ENCODE measurements at places on chromosomes 5 and 9.

GRCh38 chr9:98870782-98871557 lies 63.5 kb downstream of the GALNT12 start:
- no peak for DNase-seq

GRCh38 chr5:94017579-94017978 lies 276.2 kb upstream of the POU5F2 start:
- DNase-seq: no peak

DNA sequence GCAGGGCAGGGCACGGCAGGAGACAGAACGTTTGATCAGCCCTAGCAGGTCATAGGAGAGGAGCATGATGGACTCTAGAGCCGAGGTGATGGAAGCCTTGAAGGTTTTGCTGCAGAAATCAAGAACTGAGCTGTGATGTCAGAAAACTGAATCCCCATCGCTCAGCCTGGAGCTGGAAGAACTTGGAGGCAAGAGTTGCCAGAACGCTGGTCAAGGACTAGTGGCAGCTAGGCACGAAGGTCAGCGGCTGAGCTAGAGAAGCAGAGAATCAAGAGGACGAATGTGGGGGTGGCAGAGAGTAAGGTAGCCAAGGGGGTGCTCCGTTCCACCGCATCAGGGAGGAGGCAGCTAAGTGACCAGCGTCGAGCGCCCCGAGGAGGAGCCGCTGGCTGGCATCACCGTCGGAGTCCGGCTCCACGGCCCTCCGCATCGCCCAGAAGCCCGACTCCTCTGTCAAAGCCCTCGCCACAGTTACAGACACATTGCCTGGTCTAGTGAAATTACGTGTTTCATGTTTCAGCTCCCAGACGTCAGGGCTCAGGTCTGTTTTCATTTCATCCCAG lies 1.2 kb upstream of the GALNT10 start:
- DNase-seq: no peak

GRCh38 chr9:136385015-136385414 lies 11.5 kb upstream of the CARD9 start:
- DNase-seq: no peak

GRCh38 chr5:121937762-121938161 lies 24.0 kb upstream of the SRFBP1 start:
- peak; percentile 32 for DNase-seq

GRCh38 chr5:141507387-141508091 lies 18.7 kb downstream of the PCDHGC5 start:
- DNase-seq: peak; percentile 69

DNA sequence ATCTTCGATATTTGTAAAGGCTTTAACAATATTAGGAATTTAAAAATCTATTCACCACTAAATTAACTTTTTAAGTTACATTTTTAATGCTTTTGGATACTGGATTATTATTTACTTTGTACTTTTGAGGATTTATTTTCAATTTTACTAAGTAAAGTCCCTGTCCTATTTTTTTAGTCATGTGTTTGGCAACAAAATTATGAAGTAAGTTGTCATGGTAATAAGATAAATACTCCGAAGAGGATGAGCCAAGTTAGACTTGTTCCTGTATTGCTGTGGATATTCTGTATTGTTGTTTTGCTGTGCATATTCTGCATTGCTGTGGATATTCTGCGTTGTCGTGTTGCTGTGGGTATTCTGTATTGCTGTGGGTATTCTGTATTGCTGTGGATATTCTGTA lies 210.1 kb downstream of the MTRR start:
- no peak for DNase-seq

DNA sequence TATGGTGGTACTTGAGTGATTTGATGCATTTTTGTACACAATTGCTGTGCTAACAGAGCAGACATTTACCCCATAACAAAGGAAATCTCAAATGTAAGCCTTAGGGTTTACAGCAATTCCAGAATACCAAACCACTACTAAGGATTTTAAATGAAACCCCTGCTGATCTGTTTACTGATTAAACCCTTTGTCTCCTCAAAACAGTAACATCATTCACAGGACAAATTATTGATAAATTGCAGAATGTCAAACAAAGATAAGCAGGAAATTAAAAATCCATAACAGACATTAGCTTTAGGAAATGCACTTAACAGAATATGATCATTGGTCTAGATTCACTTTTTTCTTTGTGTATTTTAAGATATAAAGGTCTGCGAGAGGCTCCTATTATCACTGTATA lies 1016.4 kb upstream of the DMAC1 start:
- DNase-seq: no peak

- DNase-seq: no peak
Measured at GRCh38 chr9:101671567-101671966, 66.9 kb downstream of the GRIN3A start.

GRCh38 chr5:154972476-154973080 lies 31.7 kb downstream of the MRPL22 start:
- peak; percentile 4 for DNase-seq

DNA sequence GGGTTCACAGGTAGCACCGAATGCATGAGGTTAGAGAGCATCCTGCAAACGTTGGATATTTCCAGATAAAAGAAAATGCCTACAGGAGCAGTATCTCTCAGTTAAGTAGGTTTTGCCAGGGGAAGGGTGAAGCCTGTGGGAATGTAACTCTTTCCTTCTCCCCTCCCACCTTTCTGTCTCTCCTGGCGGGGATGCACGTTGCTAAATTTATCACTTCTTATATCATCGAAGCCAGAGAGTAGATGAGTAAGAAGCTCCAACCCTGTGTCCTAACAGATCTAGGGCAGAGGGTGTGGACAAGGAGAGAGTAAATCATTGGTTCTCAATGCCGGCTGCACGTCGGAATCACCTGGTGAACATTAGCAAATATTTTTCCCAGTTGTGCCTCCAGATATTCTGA lies 457.5 kb downstream of the ENC1 start:
- no peak for DNase-seq

DNA sequence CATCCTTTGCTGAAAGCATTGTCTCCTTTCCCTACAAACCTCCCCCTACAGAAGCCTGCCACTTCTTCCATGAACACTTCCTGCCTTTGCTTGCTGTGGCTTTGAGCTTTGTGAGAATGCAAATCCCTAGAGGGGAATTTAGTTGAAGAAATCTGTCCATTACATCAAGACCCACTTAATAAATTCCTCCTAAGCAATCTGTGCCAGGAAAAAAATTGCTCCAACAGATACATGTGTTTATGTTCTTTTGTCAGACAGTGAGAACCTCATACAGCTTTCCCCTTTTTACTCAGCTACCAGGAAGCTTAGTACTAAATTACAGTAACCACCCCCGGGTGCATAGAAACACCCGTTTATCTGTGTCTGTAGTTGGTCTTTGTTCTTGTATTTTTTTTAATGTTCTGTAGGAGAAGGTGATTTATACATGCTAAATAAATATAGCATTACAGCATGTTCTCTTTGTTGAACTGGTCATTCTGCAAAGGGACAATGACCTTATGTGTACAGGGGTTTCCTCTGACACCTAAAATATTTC lies 43.9 kb downstream of the SH3TC2 start:
- peak; percentile 95 for DNase-seq

- no peak for DNase-seq
Measured at GRCh38 chr9:127013597-127013996, 99.0 kb downstream of the RALGPS1 start.

GRCh38 chr5:93911609-93912008 lies 170.2 kb upstream of the POU5F2 start:
- DNase-seq: no peak

DNA sequence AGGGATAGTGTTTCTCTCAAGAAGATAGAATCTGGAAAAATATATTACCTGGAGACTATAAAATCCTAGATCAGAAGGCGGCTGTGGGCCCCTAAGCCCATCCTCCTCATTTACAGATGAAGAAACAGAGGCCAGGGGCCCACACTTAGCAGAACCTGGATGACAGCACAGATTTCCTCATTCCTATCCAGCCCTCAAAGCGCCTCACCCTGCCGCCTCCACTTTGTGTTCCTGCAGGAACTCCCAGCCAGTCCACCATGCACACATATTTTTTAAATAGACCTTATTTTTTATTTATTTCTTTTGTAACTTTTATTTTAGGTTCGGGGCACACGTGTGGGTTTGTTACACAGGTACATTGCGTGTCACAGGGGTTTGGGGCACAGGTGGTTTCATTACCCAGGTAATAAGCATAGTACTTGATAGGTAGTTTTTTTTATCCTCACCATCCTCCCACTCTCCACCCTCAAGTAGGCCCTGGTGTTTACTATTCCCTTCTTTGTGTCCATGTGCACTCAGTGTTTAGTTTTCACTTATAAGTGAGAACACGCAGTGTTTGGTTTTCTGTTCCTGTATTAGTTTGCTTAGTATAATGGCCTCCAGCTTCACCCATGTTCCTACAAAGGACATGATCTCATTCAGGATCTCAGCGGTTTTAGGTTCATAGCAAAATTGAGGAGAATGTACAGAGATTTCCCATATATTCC lies 85.5 kb upstream of the MAP1B start:
- no peak for DNase-seq

GRCh38 chr9:129341171-129341986 lies 163.3 kb upstream of the IER5L start:
- no peak for DNase-seq

- no peak for DNase-seq
Measured at GRCh38 chr5:83714810-83715209, 5.8 kb downstream of the HAPLN1 start.

DNA sequence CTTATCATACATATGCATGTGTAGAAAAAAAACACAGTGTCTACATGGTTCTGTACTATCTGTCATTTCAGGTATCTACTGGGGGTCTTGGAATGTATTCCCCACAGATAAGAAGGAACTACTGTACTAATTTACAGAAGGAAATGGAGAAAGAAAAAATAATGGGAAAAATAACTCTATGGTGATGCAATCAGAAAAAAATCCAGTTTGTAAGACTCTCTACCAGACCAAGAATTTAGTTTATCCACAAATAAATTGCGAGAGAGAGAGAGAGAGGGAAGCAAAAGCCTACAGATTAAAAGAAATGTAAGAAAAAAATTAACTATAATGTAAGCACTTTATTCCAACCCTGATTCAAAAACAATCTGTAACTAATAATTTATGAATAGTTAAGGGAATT lies 708.6 kb upstream of the ZNF608 start:
- DNase-seq: peak; percentile 18

DNA sequence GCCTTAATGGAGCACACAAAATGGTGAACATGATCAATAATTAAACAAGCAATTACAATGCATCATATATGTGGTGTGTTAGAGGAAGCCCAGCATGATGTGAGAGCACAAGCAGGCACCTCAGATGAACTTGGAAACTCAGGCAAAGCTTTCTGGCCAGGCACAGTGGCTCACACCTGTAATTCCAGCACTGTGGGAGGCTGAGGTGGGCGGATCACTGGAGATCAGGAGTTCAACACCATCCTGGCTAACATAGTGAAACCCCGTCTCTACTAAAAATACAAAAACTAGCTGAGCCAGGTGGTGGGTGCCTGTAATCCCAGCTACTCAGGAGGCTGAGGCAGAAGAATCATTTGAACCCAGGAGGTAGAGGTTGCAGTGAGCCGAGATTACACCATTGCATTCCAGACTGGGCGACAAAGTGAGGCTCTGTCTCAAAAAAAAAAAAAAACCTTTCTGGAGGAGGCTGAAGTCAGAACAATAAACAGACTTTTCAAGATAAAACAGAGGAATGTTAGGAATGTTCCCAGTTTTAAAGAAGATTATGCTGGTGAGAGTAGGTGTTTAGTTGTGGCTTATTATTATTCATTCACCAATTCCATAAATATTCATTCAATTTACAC lies 159.4 kb downstream of the CEMIP2 start:
- DNase-seq: no peak

- DNase-seq: no peak
Measured at GRCh38 chr5:93378073-93378472, 202.9 kb downstream of the NR2F1-AS1 start.

- DNase-seq: no peak
Measured at GRCh38 chr5:6194906-6195612, 183.3 kb downstream of the MED10 start.

GRCh38 chr5:159469496-159470372 lies 139.4 kb upstream of the IL12B start:
- no peak for DNase-seq

DNA sequence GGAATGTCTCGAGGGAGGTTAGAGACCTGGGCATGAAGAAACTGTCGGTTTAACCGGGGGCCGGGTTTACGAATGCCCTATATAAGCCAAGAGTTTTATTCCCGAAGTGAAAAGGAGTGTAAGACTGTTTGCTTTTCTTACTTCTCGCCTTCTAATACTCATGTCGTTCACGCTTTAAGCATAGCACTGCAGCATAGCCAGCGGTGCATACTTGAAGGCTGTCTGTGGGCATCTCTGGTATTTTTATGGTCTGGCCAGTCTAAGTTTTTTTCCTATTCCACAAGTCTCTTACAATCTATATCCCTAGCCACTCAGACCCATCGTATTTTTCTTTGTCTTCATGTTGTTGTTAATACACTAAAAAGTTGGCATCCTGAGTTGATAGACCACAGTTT lies 1.2 kb downstream of the UHRF2 start:
- DNase-seq: no peak

DNA sequence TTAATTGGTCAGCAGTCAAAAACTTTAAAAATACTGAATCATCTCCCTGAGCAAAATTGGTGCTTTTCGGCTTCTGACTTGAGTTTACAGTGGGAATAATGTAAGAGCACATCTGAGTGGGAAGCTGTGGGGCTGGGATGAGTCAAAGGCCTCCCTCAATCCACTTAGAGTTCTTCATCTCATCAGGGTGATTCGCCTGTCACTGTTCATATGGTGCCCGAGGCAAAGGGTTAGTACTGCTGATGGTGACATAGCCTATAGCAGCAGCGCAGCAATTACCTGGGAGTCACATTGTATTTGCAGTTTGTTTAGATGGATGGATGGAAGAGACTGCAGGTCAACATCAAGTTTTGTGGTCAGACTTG lies 113.8 kb upstream of the ZNF608 start:
- no peak for DNase-seq

DNA sequence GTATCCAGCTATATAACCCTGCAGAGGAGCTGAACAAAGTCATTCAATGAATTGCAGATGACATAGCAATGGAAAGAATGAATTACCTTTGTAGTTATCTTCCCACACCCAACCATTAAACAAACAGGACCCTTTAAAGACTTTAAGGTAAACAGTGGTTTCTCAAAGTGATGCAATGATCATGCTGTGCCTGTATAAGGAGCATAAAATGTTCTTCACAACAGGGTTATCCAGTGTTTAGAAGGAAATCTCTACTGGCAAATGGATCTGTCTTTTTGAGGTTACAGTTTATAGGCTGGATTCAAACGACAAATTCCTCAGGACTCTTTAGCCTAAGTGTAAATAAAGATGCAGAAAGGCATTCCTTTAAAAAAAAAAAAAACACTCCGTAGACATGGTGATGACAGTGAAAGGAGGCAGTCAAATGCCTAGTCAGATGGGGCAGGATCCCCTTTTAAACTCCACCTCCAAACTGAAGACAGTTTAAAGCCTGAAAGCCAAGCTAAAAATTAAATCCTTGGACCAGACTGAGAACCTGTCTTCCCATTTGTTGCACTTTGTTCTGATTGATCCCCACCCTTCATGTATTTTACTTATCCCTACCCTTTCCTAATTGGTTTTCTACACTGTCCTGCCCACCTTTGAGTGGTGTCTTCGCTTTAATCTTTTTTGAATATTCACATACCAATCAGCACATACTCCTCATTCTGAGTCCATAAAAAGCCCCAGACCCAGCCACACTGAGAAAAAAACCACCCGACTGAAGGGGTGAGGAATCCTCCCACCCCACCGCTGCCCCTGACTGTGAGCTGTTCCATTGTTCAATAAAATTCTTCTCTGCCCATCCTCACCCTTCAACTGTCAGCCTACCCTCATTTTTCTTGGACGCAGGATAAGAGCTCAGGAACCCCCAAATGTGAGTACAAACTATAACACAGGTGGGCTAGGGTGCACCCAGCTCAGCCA lies 761.3 kb upstream of the DMAC1 start:
- DNase-seq: no peak

GRCh38 chr9:98807070-98807813 lies at the start of gene GALNT12:
Gene GALNT12 (plus strand): TSS chr9:98807670. CDS start chr9:98807699, 29 bp downstream.
- DNase-seq: no peak
